ENCODE measurements at places on chromosomes 16 and 17.
A peak's percentile ranks its signal among the peaks of the same experiment; 100 is the strongest.

DNA sequence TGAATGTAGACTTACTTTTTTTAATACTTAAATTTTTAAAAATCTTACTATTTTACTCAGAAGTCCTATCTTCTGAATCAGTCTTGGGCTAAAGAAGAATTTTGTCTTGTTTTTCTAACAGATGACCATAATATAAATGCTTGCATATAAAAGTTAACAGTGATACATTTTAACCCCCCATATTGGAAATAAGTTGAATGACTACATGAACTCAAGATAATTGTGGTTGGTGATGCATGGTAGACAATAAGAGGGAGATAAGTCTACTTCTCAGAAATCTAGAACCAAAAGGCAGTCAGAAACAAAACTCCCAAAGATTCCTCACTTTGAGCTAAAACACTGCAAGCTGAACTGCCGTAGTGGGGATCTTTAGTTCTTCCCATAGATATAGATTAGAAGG lies 868.4 kb upstream of the SOX9 start:
- DNase-seq = no peak

GRCh38 chr17:19755392-19755791 lies 7.3 kb upstream of the ALDH3A1 start:
- DNase-seq = no peak

- DNase-seq = no peak
These were observed 56.1 kb upstream of the TBX2 start for GRCh38 chr17:61343576-61343975.

- DNase-seq = peak; percentile 62
These were observed 1.3 kb downstream of the RAB37 start for GRCh38 chr17:74738051-74738996.

DNA sequence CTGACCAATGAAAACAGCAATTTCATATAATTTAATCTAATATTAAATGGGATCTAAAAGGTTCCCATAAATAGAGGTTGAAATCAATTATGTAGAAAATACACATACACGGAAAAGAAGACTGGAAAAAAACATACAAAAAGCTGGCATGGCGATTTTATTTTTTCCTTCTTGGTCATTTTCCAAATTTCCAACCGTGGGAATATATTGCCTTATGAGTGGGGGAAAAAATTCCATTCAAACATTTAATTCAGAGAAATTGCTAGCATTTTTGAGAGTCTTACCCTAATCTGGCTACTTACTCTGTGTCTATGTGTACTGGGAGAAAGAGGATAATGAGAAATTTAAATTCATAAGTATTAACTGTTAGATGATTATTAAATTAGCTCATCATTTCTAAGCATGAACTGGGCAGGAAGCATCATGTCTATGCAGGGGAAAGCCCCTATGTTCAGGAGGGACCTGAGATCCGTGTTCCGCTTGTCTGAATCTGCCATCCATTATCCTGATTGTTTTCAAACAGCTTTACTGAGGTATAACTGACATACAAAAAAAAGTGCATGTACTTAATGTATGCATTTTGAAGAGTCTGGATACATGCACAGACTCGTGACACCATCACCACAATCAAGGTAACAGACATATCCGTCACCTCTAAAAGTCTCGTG lies 145.2 kb downstream of the XYLT1 start:
- DNase-seq = no peak

GRCh38 chr17:80612997-80613731 lies 68.5 kb downstream of the RPTOR start:
- DNase-seq = no peak

- no peak for DNase-seq
These were observed 2.8 kb downstream of the TRAF4 start for GRCh38 chr17:28746611-28747050.

DNA sequence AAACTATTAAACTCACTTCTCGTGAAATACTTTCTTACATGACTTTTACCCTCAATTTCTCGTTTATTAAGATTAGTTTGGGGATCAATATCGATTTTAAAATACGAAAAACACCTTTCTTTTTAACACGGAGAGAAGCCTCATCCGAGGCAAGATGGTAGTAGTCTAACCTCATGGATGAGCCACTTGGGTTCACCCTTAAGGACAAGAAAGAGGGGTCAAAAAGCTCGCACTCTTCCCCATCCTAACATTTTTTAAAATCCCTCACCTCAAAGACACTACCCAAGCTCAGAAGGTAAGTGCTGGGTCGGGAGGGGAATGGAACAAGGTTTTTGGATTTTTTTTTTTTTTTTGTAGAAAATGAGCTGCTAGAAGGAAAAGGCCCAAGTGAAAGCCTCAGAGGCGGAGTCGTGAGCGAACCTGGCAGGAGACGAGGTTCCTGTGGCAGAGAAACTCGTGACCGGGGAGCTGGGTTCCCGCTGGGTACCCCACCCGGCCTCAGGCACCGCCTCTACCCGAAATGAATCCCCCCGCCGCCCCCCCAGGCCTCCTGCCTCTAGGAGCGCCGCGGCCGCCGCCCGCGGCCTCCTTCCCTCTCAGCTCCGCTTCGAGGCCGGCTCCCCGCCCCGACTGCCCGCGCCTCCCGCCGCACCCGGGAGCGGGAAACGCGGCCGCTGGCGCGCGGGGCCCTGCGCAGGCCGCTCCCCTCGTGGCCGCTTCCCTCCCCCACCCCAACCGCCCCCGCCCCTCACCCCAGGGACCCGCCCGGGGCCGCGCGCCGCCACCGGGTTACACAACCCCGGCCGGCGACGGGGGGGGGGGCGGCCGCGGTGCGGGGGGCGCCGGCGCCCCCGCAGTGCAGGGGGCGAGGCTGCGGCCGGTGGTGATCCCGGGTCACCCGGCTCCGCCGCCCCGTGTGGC lies 1.6 kb downstream of the NUFIP2 start:
- peak; percentile 41 for DNase-seq

- peak; percentile 20 for DNase-seq
These were observed 1.2 kb downstream of the CBX4 start for GRCh38 chr17:79837888-79838521.

DNA sequence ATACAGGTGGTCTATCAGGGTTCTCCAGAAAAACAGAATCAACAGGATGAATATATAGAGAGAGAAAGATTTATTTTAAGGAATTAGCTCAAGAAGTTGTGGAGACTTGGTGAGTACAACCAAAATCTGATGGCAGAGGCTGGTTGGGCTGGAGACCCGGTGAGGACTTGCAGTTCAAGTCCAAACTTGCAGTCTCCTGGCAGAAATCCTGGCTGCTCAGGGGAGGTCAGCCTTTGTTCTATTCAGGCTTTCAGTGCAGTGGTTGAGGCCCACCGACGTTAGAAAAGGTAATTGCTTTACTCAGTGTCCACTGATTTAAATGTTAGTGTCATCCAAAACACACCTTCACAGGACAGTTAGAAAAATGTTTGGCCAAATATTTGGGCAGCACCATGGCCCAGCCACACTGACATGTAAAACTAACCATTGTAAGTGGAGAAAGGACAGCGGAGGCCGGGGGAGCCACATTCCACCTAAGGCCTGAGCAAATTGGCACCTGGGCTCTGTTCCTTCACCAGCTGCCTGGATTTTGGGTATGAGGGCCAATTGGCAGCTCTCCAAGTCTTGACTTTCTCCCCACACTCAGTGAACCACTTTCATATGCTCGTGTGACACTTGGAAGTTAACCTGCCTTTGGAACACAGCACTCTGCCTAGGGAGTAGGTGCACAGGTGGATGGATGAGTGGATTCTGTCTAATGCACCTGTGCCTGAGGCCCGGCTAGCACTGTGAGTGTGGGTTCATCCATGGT lies 54.7 kb downstream of the CACNG5 start:
- no peak for DNase-seq

DNA sequence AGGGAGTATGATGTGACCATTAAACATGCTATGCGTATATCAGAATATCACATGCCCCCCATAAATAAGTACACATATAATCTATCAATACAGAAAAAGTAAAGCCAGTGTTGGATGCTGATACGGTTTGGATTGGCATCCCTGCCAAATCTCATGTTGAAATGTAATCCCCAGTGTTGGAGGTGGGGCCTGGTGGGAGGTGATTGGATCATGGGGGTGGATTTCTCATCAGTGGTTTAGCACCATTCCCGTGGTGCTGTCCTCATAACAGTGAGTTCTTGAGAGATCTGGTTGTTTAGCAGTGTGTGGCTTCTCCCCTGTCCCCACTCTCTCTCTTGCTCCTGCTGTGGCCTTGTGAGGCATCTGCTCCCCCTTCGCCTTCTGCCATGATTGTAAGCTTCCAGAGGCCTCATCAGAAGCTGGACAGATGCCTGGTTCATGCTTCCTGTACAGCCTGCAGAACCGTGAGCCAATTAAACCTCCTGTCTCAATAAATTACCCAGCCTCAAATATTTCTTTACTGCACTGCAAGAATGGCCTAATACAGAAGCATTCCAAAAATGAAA lies 88.9 kb downstream of the AATF start:
- no peak for DNase-seq

- DNase-seq = peak; percentile 53
These were observed 11.1 kb downstream of the TSPOAP1 start for GRCh38 chr17:58317421-58318064.

DNA sequence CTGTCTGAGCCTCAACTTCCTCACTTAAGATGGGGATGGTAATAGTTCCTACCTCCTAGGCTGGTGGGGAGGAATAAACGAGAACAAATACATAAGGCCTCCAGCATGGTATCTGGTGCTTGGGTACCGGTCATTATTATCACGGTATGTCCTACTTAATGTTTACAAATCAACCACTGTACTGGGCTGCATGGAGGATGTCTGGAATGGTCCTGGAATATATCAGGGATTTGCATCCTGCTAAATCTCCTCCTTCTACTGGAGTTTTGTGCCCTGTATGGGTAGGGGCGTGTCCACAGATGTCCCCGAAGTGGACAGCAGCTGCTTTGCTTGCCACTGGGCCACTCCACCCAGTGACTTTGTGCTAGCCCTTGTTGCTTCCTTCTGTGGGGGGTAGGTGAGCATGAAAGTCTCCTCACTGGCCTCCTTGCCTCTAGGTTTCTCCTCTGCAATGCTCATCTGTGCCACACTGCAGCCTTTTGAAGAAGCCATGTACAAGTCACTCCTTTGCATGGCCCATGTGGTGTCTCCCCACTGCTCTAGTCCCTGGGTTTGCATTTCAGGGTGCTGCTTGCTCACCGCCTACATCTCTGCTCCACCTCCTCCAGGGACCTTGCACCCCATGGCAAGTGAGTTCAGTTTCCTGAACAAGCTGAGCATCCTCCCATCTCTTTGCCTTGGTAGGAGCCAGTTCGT lies 2.2 kb upstream of the CMIP start:
- no peak for DNase-seq

DNA sequence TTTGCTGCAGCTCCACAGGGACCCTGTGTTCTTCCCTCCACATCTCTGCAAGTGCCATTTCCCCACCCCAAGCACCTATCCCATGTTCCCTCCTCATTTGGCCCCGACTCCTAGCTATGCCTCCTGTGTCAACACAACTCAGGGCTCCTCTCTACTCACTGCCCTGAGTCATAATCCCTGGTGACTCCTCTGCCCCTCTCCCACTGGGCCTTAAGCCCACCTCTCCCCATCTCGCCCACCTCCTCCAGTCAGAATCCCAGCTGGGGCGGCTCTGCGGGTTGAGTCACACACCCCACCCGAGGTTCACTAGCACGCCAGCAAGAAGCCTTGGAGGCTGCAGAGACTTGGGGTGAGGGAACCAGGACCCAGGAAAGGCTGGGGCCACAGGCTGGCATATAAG lies 346.2 kb downstream of the FOXL1 start:
- no peak for DNase-seq

All from T-helper 9 cell (primary cell).